ENCODE measurements at places on chromosomes 12 and 14. TPM values are rescaled to one million over a fixed set of nuclear protein-coding genes. Genes with fewer than 3 reads are reported as not detected.

GRCh38 chr14:68283378-68284123, 464.0 kb downstream of the RAD51B start:
- no peak for DNase-seq

GALNT8 gene
- total RNA-seq = not detected

GRCh38 chr14:22282417-22282816, 306.6 kb downstream of the DAD1 start:
- no peak for DNase-seq

HOXC6 gene
- total RNA-seq = 20.8 TPM

DNA sequence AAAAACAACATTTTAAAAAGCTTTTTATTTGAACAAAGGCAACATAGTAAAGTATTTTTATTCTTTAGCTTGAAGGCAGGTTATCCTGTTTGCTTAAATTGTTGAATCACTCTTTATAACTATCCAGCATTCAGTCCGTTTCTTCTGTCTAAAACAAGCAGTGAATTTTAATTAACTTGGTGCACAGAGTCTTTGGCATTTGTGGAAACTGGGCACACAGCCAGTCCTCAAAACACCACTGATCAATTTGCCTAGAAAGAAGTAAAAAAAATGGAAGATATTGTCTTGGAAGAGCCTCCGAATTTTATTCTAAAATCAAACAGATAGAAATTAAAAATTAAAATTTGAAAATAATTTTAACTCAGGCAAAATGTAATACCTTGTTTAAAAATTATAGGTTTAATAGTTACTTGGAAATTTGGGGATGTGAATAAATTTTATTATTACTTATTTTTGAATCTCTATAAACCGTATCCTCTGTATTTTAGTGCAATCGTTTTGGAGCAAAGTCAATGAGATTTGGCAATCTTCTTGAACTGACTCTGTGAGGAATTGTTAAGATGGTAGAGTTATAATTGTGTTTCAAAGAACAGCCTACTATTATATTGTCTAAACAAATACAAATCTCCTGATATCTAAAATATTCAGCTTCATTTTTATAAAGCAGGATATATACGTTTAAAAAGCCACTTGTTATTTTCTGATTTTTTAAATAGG, 927.0 kb downstream of the SLC16A7 start:
- DNase-seq = peak; percentile 22

DNA sequence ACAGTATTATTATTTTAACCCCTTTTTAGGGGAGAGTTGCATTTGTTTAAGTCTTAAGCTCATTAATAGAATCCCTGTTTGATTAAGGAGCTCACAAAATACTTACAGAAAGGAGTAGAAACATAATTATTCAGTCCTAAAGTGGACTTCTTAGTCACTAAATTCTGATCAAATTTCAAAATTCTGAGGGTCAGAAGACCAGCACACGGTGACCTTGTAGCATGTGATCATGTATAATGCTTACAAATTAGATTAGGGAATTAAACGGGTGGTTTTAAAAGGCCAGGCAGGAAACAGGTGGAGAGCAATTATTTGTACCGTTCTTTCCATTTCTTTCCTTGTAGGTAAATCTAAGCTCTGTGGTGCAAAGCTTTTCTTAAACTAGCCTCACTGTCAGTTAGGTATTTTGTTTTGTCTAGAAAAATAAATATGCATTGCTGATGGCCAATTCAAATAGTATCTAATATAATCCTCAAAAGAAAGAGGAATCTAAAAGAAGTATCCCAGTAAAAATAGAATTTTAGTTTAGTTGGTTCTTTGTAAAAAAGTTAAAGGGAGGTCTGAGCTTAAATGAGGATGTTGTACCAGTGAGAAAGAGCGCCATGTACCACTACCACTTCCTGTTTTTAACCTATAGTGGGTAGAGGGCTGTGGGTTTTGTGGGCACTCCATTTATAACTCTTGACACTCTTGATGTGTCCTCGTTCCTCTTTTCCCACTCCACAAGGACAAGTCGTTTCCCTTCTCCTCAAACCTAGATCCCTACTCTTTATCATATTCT, 51.1 kb downstream of the SLC38A1 start:
- no peak for DNase-seq

DNA sequence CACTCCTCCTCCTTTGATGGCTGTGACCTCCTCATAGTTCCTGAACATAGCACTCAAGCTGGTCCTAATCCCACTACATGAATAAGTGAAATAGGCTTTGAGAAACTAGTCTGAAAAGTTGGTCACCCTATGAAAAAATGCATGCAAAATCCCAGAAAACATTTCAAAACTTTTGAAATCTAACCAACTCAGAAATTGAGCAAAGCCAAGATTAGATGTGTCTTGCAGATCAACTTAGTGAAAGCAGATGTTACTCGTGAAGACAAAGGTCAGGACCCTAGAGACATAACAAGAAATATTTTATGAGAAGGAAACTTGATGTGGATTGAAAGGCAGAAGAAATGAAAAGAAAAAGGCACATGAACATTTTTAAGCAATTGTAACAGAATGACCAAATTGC, 63.3 kb downstream of the TSHR start:
- no peak for DNase-seq

DNA sequence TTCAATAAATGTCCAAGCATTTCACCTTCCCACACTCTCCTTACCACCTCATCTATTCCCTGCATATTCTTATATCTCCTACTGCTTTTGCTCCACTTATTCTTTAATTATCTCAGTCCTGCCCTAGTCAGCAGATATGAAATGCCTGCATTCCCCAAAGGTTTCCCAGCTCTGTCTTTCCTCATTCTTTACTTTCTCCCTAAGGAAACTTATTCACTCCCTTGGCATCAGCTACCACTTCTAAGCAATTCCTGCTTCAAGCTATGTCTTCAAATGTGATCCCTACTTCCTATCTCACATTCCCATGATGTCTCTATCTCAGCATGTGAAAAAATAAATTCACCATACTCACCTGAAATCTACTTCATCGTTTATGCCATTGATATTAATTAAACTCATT, 111.8 kb downstream of the CAPZA3 start:
- DNase-seq = no peak

Data from A673 (cell line).